ENCODE measurements at places on chromosomes 4 and X. TPM values are rescaled to one million over a fixed set of nuclear protein-coding genes. Genes with fewer than 3 reads are reported as not detected.

Gene PPBP
- total RNA-seq = not detected

Gene PDGFC
- total RNA-seq = 31.6 TPM

Gene EDA2R
- total RNA-seq = 2.6 TPM

Gene ZMAT1
- total RNA-seq = 11.6 TPM

Gene TMEM129
- 40.3 TPM for total RNA-seq

Gene DCAF4L1
- total RNA-seq = 0.13 TPM

Gene CD38
- 0.97 TPM for total RNA-seq

Gene BEX1
- 18.5 TPM for total RNA-seq

Gene SERPINA7
- total RNA-seq = not detected

Gene SMIM10
- 14.2 TPM for total RNA-seq

Gene GLOD5
- total RNA-seq = not detected

Gene FRMPD3
- total RNA-seq = 0.92 TPM

Gene ARAP2
- total RNA-seq = 6.4 TPM

All from ovary (tissue), 10 donors.